Thoracic aorta (tissue), 2 donors: ENCODE measurements at places on chromosomes 16 and 17. TPM values are rescaled to one million over a fixed set of nuclear protein-coding genes. Genes with fewer than 3 reads are reported as not detected.

Gene SCNN1G
- not detected for total RNA-seq

Gene CPNE7
- total RNA-seq: not detected

Gene DUS2
- 8.4 TPM for total RNA-seq

Gene EFNB3
- not detected for total RNA-seq

Gene HS3ST4
- not detected for total RNA-seq

Gene ARHGDIG
- not detected for total RNA-seq

Gene ACAP1
- 9.9 TPM for total RNA-seq

Gene OR1A1
- not detected for total RNA-seq

Gene EPX
- not detected for total RNA-seq
